COR-L47 (cell line): ENCODE measurements at places on chromosomes 6 and 20.

DNA sequence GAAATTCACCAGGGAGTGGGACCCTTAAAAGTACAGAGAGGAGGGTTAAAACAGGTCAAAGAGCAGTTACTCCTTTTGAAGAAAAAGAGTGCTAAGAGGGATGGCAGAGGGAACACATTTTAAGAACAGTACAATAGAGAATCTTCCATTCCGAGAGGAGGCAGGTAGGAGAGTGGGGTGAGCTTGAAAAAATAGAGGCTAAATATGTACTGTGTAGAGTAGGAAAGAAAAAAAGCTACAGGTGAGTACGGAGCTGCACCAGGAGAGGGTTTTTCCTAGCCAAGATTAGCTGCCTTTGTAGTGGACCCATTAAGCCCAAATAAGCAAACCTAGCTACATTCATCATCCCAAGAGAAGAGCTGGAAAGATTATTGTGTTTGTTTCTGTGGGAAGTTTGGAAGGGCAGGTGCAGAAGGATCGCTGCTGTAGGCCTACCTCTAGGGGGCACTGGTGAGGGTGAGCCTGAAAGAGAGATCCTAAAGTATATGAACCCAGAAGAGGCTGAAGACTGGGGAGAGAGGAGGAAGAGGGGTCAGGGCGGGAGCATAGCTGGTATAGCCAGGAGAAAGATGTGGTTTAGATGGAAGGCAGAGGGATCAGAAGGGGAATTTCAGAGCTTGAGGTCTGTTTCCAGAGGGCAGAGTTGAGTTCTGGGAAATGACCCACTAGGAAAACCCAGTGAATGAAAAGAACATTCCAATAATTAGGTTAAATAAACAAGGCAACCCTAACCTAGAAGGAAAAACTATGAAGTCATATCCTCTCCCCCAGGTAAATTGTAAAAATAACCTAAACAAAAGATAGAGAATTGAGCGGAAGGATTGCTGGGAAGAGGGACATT, 50.2 kb upstream of the HINT3 start:
- DNase-seq: no peak

- DNase-seq: no peak
Observed at GRCh38 chr20:23084845-23085365, 1.2 kb downstream of the CD93 start.

DNA sequence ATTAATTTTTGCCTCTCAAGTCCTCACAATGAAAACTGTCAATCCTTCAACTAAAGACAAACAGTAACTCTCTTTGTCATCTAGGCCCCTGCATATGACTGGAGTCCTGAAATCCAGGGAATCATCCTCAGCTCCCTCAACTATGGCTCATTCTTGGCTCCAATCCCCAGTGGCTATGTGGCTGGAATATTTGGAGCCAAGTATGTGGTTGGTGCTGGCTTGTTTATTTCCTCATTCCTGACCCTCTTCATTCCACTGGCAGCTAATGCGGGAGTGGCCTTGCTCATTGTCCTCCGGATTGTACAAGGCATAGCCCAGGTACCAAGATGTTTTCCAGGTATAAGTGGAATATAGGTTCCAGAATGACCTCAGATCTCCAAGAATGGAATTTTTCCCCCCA, 15.4 kb downstream of the SLC17A4 start:
- DNase-seq: no peak

DNA sequence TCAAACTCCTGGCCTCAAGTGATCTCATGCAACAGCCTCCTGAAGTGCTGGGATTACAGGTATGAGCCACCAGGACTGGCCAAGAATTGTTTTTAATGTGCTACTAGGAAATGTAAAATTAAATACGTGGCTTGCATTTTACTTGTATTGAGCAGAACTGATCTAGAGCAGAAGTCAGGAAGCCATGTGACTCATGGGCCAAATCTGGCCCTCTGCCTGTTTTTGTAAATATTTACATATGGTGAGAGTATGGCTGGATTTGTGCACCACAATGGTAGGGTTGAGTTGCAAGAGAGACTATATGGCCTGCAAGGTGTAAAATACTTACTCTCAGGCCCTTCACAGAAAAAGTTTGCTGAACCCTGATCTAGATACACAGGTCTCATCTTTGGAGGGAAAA, 75.8 kb downstream of the LAMP5 start:
- DNase-seq: no peak

DNA sequence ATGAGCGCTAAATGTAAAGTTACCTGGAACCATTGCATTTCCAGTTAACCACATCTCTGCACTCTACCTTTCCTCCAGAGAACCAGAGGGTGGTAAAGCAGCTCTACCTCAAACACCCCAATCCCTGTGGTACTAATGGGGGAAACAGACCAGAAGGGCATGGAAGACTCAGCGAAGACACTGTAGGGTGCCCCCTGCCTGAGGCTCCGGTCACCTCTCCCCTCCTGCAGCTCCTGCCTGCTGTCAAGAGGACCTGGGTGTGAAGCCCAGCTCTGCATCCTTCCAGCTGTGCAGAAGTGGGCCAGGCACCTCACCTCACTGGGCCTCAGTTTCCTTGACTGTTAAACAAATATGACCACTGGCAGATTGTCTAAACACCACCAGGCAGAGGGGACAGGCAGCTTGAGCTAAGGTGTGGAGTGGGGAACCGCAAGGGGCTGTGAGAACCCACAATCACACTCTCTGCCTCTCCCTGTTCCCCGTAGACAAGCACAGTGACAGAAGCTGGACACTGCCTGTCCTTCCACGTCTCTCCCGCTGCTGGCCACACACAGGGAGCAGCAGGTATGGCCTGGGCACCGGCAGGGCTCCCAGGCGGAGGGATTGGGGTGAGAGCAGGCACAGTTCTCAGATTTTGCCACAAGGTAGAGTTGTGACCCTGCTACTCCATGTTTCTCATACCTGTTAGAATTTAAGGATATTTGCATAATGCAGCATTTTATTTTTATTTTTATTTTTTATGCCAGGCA, 9.1 kb upstream of the BPIFA2 start:
- no peak for DNase-seq

GRCh38 chr6:15621203-15622044, 41.4 kb downstream of the DTNBP1 start:
- DNase-seq: no peak

GRCh38 chr6:151179321-151179720, 60.4 kb upstream of the AKAP12 start:
- DNase-seq: no peak

DNA sequence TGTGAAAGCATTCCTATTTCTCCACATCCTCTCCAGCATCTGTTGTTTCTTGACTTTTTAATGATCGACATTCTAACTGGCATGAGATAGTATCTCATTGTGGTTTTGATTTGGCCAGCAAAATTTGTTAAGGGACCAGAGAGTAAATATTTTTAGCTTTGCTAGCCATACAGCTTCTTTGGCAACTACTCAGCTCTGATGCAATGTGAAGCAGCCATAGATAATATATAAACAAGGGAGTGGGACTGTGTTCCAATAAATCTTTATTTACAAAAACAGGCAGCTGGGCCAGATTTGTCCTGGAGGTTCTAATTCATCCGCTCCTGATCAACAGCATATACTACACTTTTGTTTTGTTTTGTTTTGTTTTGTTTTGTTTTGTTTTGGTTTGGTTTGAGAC, 202.9 kb downstream of the ZNF217 start:
- no peak for DNase-seq

GRCh38 chr20:57369596-57369995, 18.5 kb downstream of the RAE1 start:
- DNase-seq: no peak

DNA sequence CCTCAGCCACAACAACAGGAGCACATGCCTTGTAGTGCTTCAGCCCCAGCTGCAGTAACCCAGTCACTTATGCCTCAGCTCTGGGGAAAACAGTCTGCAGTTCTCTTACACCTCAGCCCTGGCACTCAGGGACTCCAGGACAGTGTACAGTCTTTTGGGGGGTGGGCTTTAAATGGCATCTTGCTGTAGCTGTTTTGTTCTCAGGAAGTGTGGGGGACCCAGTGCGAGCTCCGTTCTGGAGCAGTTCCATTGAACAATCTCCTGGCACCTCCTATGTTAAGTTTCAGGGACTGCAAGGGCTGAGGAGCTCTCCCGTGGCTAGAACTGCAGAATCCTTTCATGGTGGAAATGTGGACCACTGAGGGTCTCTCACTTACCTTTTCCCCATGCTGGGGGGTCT, 55.2 kb downstream of the PLCG1 start:
- no peak for DNase-seq

GRCh38 chr6:157481189-157481864, 100.3 kb downstream of the ZDHHC14 start:
- no peak for DNase-seq

DNA sequence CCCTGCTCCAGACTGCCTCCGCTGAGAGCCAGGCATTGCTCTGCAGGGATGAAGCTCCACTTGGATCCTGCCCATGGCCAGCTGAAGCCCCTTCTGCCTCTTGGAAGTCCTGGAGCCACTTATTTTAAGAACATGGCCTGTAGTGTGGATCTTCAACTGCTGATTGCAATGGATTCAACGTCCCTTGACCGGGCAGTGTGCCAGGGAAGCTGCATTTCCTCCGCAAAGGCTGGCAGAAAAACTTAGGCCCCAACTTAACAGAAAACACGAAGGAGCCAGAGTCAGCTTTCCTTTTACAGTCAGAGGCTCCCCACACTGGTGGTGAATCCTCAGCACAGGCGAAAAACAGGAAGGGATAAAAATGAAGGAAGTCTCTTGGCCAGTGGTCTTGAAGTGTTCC, 26.3 kb upstream of the FOXQ1 start:
- DNase-seq: no peak
